ENCODE measurements at places on chromosomes 3 and 15. TPM values are rescaled to one million over a fixed set of nuclear protein-coding genes. Genes with fewer than 3 reads are reported as not detected.

Gene C15orf61
- 10.8 TPM for total RNA-seq

DNA sequence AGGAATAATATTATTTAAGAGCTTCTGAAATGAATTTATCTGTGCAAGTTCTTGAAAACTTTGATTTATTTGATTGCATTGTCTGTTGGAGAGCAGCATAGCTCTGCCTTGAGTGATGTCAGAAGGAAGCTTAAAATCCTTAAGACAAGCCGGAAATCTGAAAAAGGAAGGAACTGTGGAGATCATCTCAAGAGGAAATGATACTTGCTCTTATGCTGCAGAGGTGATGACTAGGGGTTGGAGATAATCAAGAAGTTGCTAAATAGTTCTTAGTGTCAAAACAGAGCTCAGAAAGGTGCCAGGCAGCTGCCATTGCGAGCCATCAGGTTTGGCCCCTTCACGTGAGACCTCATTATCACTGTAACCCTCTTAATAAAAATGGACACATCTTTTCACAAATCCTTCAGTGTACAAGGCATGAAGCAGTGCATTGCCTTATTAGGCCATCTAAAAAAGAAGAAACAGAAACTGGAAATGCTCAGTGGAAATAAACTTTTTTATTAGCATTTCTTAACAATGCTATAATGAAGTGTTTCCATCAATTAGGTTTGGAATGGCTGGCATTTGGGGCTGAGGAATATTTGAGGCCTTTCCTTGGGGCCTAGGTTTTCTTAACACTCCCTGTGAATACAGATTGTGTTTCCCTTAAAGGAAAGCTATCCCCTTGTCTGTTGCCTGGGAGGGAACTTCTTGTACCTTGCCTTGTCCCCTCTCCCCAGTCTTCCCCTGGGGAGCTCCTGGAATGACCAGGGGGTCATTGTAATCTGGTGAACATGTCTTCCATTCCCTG lies 34.5 kb upstream of the VILL start:
- DNase-seq: no peak

GRCh38 chr3:8981296-8981695 lies 18.0 kb upstream of the RAD18 start:
- no peak for DNase-seq

DNA sequence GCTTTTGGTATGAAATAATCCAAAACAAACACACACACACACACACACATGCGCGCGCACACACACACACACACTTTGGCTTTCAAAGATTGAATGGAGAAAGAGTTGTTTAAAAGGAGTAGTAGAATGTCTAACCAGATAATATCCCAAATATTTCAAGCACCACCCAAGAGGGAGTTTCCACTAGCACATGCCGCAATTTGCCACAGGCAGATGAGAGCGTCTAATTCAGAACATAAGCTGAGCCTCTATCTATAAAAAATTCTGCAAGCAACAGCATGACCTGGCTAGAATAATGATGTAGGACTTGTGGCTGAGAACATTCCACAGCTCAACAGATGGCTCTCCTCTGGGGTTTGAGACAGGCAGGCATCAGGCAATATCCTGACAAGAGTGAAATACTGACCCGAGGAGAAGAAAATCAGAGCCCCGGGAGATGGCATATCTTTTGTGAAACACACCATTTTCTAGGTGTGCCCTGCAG lies 302.5 kb upstream of the GADL1 start:
- DNase-seq: no peak

GRCh38 chr15:84816694-84817465 lies at the start of gene ALPK3:
TSS of gene ALPK3 (plus strand) at chr15:84817356. CDS start at chr15:84817453, 97 bp downstream.
- no peak for DNase-seq

Gene KLF15
- total RNA-seq: not detected

- DNase-seq: no peak
Measured at GRCh38 chr3:119322021-119322834, 28.0 kb downstream of the ARHGAP31 start.

DNA sequence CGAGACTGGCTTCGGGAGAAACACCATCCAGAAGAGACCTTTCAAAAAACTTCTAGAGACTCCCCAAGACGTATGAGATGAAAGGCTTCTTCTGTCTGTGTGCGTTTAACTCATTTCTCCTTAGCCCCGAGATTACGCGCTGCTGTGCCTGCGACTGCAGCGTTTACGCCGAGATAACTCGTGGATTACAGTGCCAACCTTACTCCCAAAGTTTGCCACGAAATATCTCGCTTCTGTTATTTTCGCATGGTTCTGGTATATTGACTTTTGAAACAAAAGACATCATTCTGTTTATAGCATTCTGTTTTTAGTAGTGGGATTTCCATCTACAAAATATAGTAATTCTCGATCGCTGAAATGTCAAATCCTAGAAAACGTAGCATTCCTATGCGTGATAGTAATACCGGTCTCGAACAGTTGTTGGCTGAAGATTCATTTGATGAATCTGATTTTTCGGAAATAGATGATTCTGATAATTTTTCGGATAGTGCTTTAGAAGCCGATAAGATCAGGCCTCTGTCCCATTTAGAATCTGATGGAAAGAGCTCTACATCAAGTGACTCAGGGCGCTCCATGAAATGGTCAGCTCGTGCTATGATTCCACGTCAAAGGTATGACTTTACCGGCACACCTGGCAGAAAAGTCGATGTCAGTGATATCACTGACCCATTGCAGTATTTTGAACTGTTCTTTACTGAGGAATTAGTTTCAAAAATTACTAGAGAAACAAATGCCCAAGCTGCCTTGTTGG lies 467 bp downstream of the PGBD4 start:
- DNase-seq: no peak

DNA sequence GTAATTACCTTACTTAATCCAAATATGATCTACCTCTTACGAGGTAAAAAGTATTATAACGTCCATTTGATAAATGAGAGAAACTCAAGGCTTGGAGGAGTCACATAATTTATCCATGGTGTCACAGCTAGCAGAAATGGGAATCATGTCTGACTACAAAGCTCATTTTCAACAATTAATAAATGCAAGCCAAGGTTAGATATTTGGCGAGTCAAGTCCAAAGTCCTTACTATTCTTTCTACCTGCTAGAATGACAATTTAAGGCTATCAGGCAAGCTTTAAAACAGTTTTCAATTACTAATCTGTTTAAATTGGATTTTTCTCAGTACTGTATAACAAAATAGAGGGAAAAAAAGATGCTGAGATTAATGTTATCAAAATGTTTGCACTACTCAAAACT lies 68.6 kb downstream of the DLG1 start:
- no peak for DNase-seq

Gene CDC25A
- 0.72 TPM for total RNA-seq

GRCh38 chr15:73926219-73927002 lies at the start of gene LOXL1:
TSS of gene LOXL1 (plus strand) at chr15:73926462. CDS start at chr15:73926784, 322 bp downstream.
- DNase-seq: no peak

Gene GP9
- 3.7 TPM for total RNA-seq

Gene GLCE
- total RNA-seq: 12.7 TPM

Gene RYR3
- 0.05 TPM for total RNA-seq

GRCh38 chr15:37973856-37974255 lies 39.4 kb downstream of the TMCO5A start:
- no peak for DNase-seq

Gene RAD18
- 19.8 TPM for total RNA-seq

DNA sequence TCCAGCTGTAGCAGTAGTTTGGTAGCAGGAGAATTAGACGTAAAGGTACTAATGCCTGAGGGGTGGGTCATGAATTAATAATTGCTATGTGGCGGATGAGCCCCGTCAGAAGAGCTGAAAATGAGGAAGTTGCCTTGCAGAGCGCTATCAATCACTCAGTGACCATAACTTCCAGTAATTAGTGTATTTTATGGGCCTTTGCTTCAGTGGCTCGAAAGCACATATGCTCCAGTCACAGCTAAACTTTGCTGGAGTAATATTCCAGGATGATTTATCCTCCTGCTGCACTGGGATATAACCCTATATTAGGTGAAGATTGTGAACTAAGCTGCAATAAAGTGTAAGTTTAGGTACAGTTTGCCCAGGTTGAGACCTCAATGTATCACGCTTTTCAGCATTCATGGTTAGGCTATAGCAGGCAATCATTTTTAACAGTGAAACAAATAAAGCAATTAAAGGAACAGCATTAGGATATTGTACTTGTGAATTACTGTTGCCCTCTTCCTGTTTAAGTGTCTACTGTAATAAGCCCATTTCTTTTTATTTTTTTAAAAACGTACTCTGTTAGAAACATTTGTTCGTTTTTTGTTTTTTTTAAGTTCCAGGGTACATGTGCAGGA lies 104.6 kb upstream of the SKOR1 start:
- DNase-seq: no peak

- DNase-seq: no peak
Measured at GRCh38 chr3:148937467-148938255, 53.7 kb upstream of the GYG1 start.

GRCh38 chr3:185402561-185402960 lies 39.6 kb downstream of the MAP3K13 start:
- no peak for DNase-seq

Gene TMEM207
- not detected for total RNA-seq

DNA sequence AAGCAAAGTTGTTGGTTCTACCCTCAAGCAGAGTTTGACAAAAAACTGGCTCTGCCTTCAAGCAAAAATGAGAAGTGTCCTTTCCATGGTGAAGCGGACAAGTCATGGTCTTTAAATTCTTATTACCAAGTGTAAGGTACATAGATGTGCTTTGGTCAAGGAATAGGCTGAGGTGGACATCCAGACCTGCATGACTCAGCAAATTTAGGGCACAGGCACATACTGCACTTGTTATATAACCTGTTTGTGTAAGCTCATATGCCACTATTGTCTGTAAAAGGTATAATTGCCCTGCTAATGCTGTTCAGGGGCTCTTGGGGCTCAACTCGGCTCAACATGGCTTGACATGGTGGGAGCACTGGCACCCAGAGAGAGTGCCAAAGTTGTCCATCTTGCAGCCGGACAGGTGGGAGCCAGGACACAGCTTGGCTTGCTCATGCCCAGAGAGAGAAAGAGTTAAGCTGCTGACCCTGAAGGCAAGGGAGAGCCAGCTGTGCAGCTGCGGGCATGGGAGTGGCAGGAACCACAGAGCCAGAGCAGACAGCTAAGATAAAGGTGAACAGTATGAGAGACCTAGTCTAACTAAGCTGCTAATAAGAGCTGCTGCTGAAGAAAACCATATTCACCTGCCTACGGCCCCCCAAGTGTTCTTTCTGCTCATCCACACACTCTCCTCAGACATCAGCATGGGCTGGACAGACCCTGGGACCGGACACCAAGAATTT lies 17.7 kb downstream of the MCCC1 start:
- no peak for DNase-seq
